Stimulated activated CD4-positive, alpha-beta T cell treated with anti-CD3 and anti-CD28 coated beads, Interleukin-2, amount 100 ng/mL, for 48 hours (primary cell): ENCODE measurements at places on chromosomes 11 and 22.

DNA sequence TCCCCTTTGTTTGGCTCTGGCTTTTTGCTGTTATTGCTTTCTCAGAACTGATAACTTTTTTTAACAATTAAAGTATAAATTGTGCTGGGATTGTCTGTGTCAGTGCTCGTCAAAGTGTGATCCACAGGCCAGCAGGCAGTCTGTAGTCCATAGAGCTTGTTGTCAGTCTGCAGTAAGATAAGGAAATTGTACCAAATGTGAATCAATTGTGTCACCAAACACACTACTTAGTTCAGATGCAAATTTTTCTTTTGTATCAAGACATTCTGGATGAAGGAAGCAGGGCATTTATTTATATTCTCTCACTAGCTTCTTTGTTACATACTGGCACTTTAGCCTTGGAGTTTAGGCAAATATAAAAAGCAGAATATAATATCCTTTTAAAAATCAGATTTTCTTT, 121.0 kb downstream of the WNT11 start:
- DNase-seq: no peak

DNA sequence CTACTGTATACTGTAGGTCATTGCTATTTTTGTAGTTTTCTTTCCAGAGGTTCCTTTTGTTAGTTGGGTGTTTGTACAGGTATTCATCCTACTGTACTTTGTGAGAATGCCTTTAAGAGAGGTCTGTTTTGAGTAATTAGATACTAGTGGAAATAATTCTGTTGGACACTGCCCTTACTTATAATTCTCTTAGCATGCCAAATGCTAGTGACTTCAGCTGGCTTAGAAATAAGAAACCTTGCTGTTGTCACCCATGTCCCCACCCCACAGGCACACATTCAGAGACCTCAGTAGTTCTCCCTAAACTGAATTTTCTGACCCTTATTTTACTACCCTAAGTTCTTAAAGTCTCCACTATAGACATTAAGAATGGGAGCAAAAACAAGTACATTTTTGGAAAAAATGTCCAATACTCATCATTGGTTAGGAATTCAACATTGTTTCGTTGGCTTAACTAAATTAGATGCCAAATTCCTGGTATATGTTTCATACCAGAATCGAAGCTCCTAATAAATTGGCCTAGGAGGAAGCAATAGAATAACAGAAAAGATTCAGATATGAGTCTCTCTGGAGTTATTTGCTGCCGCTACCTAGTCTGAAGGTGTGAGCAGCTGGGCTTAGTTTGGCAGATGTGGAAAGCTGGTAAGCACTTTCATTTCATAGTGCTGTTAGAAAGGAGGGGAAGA, 28.4 kb downstream of the ZNF143 start:
- DNase-seq: no peak

DNA sequence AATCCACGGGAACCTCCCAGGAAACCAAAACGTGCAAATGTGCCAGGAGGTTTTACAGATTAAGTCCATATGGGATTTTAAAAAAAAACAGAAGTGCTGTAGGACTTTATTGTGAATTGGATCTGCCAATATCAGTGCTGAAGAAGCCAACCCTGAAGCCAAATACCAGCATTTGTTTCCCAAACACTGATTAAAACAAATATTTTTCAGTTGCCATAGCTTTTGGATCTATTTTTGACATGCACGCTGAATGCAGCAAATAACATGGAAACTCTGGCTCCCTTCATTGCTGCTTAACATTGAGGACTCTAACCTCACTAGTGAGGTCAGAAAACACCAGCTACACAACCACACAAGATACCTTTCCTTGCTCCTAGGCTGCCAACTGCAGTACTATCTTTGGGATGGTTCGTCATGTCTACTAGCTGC, 28.4 kb upstream of the SIK2 start:
- DNase-seq: no peak

GRCh38 chr11:35714882-35715627, 52.5 kb downstream of the TRIM44 start:
- no peak for DNase-seq

- DNase-seq: no peak
Observed at GRCh38 chr11:64536396-64536941, 54.6 kb upstream of the SLC22A12 start.

GRCh38 chr11:106644824-106645223, 373.5 kb downstream of the GUCY1A2 start:
- DNase-seq: no peak

- no peak for DNase-seq
Observed at GRCh38 chr22:47568700-47569099, 806.2 kb downstream of the TBC1D22A start.

GRCh38 chr11:116104498-116105174, 600.4 kb upstream of the CADM1 start:
- no peak for DNase-seq

DNA sequence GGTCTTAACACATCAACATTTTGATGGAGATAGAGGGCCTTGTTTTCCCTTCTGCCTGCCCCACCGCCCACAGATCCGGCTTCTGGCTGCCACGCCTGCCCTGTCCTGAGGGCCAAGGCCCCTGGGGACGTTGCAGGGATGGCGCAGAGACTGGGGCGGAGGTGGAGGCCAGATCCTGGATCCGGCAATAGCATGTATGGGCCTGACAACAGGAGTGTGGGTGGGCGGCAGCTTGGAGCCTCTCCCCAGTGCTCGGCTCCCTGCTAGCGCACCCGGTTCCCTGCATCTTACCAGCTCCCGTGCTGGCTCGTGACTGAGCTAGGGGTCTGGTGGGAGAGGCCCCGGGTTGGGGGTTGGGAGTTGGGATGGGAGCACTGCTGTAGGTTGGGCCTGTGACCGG, 95.6 kb downstream of the ZBTB16 start:
- DNase-seq: no peak

GRCh38 chr11:78343303-78343702, 74.3 kb downstream of the GAB2 start:
- no peak for DNase-seq

DNA sequence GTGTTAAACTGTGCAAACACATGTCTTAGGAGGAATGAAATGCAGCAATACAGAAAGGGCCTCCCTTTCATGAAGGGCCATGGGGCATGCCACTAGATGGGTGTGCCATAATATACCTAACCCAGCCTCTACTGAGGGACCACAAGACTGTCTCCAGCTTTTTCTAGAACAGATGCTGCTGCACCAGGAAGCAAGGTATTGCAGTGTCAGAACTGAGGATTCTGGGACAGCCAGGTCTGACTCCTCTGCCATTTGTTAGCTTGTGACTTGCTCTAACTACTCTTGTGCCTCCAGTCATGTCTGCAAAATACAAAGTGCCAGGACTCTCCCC, 53.2 kb downstream of the HIRA start:
- no peak for DNase-seq

- DNase-seq: no peak
Observed at GRCh38 chr11:11119917-11120316, 233.1 kb downstream of the CSNK2A3 start.

DNA sequence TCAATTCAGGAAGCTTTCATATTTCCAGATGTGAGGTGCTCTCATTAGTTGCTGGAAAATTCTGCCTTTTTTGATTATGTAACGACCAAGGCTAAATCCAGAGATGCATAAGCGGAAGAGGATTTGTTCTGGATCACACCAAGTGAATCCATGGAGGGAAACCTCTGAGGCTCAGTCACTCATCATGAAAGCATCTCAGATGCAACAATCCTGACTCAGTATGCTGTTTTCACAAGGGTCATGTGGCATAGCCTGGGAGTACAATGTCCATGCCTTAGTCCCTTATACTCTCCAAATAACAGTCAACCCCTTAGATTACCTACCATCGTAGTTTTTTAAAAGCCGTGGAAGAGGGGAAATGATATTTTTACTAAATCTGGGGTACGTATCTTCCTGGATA, 445.6 kb downstream of the NTM start:
- DNase-seq: no peak

GRCh38 chr11:117882311-117882905, 6.0 kb upstream of the FXYD6 start:
- DNase-seq: no peak

- no peak for DNase-seq
Observed at GRCh38 chr11:104694259-104695064, 203.8 kb downstream of the CASP12 start.

DNA sequence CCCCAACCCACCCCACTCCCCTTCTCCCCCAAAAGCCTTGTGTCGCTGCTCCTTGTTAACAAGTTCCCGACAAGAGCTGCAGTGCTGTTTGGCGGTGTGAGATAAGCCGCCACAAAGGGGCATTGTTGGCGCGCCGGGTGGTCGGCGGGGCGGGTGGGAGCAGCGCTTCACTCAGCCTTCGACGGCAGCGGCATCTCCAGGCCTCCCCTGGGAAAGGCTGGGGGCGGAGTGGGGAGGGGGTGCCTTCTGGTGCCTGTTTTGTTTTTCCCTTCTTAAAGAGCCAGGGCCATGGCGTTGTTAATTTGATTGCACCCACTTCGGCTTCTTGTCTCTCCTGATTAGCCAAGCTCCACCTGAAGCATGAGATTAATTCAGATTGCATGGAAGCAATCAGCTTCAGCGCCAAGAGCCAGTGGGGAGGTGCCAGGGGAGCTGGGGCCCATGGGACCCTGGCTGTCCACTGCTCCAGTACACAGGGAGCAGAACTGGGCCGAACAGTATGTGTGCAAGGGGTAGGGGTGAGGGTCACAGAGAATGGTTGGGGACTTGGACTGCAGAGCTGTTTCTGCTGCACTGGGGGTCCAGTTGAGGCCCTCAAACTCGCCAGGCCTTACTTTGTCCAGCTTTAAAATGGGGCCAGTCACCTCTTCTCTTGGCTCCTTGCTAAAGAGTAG, 165.1 kb downstream of the CEP164 start:
- DNase-seq: no peak

DNA sequence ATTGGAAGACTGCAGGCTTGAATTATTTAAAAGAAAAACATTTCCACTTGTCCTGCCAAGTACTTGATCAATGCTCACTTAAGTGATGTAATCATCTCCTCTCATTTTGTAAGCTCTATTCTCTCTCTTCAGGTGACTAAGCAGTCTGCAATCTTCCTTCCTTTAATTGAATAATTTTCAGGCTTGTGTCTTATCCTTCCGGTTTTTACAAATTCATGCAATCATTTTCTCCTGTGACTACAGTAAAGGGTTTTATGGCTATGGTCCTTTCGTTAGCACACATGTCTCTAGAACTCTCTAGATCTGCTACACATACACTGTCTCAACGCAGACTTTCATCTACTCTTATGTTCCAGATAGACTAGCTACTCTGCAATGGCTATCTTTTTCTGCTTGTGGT, 12.6 kb upstream of the UPB1 start:
- no peak for DNase-seq

- no peak for DNase-seq
Observed at GRCh38 chr22:45758603-45759002, 87.0 kb downstream of the ATXN10 start.

- no peak for DNase-seq
Observed at GRCh38 chr11:78213526-78214330, 25.0 kb downstream of the USP35 start.
